Activated T-cell treated with anti-CD3 and anti-CD28 coated beads, Interleukin-2, amount 50 U/mL, for 24 hours (primary cell): ENCODE measurements at places on chromosomes 12 and 14.
A peak's percentile ranks its signal among the peaks of the same experiment; 100 is the strongest.

GRCh38 chr14:70018230-70018629 is 139.0 kb downstream of the SMOC1 start:
- DNase-seq: no peak

DNA sequence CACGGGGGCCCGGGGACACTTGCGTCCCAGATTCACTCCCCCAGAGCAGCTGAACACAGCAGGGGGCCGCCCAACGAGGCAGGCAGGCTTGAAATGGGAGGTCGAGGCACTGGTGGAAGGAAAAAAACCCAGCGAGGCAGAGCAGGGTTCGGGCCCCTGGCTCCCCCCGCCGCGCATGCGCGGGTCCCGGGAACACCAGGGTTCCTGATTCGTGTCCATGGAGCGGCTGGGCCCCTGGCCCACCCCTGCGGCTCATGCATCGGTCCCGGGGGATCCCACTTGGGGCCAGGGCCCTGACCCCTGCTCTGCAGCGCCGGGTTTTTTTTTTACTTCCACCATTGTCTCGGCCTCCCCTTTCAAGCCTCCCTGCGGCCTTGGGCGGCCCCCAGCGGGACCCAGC is 321.5 kb downstream of the ALG10 start:
- DNase-seq: no peak

DNA sequence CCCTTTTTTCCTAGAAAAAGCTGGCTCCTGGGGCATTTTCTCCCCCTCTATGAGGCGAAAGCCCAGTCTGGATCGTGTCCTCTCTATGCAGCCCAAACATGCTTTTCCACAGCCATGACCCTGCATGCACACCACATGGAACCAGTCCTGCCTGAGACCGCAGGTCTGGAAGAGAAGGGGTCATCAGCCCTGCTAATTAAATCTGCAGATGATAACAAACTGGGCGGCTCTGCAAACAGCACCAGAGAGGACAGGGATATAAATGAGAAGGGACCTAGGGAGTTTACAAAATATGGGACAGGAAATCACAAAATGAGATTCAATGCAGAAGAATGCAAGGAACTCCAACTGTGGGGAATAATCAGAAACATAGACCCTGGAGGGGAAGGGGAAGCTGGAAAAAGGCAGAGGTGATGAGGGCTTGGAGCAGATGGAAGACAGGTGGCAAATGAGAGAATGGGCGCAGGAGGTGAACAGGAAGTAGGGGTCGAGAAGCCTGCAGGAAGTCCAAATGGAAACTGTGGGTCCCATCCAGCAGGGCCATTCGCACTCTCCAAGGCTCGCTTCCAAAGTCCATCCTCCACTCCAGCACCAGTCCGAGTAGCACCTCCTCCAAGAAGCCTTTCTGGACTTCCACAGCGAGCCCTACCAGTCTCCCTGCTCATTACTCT is 76.3 kb downstream of the ANO2 start:
- no peak for DNase-seq

DNA sequence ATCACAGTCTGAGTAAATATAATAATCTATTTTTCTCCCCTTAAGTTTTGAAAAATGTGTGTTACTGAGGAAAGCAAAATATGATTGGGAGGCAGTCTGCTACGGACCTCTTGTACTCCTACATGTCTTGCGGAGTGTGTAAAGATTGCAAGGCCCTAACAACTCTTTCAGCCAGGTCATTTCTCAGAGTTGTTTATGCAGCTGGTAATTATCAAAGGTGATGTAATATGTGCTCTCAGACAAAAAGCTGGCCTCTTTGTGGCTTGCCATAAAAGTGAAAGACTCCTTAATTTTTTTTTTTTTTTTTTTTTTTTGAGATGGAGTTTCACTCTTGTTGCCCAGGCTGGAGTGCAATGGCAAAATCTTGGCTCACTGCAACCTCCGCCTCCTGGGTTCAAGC is 40.5 kb upstream of the MON2 start:
- no peak for DNase-seq

GRCh38 chr12:15982071-15982470 is 70.9 kb downstream of the DERA start:
- no peak for DNase-seq

DNA sequence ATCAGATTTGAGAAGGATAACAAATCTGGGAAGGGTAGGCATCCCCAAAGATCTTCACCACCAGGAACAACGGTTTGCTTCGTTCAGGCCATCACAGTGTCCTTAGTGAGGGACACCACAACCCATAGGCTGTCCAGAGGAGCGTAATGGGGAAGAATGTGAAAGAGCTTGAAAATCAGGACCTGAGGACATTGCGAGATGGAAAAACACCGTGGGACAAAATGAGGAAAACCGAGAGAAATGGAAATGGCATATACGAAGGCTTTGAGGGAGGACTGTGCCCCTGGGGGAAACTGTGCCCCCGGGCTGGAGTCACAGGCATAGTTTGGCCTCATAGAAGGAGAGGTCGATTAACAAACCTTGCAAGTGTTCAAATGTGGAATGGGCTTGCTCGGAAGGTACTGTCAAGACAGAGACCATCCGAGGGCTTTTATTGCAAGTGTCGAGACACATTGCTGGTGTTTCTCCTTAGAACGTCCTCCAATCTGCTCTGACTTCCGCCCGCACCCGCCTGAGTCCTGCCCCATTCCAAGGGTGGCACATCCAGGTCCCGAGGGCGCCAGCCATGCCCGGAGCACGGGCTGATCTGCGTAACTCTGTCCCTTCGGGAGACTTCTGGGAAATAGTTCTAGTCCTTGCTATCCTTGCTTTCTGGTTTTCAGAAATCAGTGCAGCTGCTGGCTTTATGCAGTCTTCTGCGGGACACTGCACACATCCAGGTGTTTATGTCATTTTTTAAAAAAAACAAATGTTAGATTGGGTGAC is 885 bp upstream of the PALS1 start:
- peak; percentile 63 for DNase-seq

DNA sequence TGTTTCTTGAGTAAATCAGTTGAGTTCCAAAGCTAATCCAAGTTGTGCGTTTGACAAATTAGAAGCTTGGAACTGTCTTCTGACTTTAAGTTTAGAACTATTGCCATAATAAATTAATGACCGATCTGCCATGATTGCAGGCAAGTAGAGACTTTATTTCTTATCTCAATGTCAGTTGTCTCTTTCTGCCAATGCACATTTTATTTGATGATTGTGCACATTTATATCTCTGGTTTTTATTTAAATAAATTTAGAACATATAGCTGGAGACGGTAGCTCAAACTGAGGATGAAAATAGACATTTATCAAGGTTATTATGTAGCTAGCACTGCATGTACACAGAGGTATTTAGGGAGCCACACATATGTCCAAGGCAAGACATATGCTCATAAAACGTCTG is 34.1 kb downstream of the SLCO1B1 start:
- DNase-seq: no peak

DNA sequence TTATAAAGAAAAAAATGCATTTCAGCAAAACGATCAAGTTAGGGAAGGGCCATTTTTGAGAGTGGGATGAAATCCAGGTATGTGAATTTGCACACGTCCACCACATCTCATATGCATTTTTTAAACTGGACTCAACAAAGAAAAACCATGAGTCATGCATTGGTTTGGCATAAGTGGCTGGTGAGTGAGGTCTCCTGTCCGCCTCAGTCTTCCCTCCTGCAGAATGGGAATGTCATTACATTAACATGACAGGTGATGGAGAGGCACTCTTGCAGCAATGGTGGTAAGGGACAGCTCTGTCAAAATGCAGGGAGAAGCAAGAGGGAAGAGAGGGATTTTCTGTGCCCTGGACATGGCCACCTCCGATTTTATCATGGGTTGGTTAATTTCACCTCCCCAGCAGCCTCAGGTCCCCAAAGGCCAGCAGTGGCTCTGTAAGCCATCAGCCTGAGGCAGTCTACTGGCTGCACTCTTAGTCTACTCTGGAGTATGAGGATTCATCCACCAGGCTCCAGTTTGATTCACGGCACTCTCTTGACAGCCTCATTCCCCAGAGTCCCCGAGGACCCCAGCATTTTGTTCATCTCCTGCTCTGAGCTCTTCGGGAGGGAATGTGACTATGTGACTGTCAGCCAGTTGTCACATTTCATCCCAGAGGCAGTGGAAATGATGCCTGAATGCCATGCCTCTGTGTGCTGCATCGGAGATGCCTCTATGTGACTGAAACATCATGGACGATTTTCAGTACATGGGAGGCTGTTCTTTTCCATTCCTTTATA is 17.1 kb upstream of the PWP1 start:
- no peak for DNase-seq

DNA sequence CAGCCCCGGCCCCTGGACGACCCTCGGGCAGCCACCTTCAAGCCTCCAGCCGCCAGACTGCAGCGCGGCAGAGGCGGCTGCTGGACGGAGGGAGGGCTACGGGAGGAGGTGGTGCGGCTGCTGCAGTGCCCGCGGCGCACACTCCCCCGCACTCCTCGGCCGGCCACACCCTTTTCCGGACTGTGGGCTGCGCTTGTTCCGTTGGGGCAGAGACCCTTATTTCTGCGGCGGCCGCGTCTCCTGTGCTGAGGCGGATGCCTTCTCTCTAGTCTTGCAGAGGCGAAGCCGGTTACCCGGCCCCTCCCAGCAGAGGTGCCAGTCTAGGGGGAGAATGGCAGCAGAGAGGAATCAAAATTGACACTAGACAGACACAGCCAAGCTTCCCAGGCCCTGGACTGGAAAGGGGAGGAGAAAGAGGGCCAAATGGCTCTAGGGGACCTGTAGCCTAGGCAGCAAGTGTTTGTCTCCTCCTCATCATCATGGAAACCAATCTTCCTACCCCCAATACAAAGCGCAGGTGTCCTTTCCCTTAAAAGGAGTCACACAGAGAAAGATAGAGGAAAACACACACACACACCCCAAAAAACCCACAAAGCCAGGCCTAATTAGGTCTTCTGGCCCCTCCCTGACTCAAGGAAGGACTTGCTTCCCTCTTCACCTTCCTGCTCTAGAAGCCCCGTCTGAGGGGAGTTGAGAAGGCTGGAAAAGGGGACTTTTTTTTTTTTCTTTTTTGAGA is 1.3 kb downstream of the ESYT1 start:
- DNase-seq: peak; percentile 77

DNA sequence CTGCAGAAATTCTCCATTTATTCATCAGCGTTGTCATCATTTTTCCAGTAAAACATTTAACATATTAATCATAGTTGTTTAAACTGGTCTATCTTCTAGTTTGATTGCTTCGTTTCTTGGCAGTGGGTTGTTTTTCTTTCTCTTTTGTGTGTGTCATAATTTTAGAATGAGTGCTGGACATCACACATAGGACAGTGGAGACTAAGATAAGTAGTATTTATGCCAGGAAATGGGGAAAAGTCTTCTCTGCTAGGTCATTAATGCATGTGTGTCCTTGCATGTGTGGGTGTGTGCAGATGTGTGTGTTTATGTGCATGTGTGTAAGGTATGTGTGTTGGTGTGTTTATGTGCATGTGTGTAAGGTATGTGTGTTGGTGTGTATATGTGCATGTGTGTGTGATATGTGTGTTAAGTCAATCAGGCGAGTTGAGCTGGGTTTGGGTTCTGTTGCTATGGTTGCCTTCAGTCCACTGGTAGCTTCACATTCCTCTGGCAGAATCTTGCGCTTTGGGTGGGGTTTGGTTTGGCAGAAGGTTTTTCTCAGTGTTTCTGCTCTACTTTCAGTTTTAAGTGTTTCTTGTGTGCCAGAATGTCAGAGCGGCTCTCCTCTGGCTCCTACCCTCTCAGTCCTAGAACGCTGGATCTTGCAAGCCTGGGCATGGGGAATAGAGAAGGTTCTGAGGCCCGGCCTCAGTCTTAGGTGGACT is 7.8 kb upstream of the ADGRD1 start:
- no peak for DNase-seq

GRCh38 chr12:65335021-65335714 is 56.7 kb downstream of the MSRB3 start:
- DNase-seq: no peak

DNA sequence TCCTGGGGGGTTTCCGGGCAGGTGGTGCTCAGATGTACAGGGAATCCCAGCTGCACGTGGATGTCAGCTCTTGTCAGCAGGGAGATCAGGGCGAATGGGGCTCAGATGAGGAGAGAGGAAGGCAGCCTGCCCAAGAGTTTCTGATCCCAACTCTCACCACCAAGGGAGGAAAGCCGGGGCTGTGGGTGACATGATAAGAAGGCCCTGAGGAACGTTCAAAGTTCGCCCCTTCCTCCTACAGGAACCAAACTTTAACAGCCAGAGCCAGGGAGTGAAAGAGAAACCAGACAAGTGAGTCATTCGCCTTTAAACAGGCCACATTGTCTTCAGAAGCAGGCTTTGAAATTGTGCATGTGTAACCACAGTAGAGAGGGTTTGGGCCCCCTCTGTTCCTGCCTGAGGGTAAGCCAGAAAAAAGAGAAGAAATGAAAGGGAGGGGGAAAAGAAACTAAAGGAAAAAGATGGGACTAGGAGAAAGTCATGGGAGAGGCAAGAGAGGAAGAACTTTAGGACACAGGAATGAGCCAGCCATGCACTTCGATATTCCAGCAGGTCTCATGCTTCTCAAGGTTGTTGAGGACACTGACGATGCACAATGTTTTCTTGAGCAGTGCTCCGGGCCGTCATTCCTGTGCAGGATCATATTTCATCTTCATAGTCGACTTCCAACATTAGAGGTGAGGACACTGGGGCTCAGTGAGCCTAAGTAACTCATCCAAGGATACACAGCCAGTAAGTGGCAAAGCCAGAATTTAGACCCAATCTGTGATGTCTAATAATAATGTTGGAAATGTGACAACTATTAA is 691.4 kb upstream of the TBX3 start:
- DNase-seq: no peak

GRCh38 chr12:128312661-128313060 is 45.7 kb downstream of the TMEM132C start:
- no peak for DNase-seq

GRCh38 chr14:31205681-31206535 is 1.7 kb downstream of the HECTD1 start:
- no peak for DNase-seq

GRCh38 chr12:15116086-15116485 is 105.1 kb downstream of the RERG start:
- no peak for DNase-seq

DNA sequence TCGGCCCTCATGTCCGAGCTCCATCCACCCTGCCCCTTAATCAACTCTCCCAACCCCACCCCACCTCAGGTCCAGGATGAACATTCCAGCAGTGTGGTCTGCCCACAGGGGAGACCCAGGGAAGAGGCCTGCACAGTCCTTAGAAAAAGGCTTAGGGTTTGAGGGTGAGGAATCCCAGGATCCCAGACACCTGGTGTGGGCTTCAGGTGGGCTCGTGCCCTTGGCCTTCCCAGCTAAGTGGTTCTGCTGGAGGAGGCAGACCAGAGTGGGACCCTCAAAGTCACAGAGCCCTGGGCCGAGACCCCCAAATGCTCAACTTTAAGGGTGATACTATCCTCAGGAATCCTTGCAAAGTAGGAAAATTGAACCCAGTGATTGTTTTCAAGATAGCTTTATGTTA is 25.4 kb upstream of the PPP2R5C start:
- no peak for DNase-seq

GRCh38 chr12:91053951-91054715 is 3.7 kb downstream of the KERA start:
- no peak for DNase-seq

GRCh38 chr12:12331896-12332295 is 18.1 kb downstream of the MANSC1 start:
- DNase-seq: no peak

GRCh38 chr14:99600232-99600888 is 3.6 kb downstream of the CCDC85C start:
- DNase-seq: no peak
